ENCODE measurements at places on chromosomes 7 and 10.

DNA sequence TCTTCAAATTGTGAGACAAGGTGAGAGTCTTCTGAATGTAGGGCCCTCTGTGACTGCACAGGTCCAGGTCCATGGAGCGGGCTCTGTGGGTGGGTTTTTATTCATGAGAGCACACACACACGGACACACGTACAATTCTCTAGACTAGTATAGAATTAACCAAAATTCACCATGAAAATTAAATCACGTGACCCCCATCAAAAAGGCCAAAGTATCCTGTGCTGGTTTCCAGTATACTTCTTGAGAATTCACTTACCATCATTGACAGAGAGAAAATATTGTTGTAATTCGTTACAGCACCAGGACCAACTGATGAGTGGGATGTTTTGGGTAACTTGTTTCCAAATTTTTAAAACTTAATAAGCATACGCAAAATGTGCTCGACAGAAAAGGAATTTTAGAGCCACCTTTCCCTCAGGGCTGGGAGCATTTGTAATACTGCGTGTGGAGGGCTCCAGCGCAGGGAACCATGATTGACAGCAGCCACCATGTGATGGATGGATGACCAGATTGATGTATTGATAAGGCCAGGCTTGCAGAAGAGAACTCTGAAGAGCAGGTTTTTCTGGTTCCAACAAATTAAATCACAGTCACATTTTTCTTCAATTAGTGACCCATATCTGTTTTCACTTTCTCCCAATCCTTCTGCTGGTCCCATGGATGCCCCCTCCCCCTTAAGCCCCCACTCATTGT lies 14.9 kb upstream of the DNTT start:
- no peak for DNase-seq

DNA sequence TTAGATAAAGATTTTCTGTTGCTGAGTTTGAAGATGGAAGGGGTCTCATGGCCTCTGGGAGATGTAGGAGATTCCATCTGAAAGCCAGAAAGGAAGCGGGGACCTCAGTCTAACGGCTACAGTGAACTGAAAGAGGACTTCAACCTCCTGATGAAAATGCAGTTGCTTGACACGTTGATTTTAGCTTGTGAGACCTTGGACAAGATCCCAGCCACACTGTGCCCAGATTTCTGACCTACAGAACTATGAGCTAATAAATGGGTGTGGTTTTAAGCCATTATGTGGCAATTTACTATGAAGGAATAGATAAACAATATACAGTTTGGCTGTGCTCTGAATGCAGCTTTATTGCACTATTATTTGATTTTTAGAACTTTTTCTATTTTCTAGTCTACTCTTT lies 342.3 kb upstream of the SEMA3D start:
- peak; percentile 78 for DNase-seq

DNA sequence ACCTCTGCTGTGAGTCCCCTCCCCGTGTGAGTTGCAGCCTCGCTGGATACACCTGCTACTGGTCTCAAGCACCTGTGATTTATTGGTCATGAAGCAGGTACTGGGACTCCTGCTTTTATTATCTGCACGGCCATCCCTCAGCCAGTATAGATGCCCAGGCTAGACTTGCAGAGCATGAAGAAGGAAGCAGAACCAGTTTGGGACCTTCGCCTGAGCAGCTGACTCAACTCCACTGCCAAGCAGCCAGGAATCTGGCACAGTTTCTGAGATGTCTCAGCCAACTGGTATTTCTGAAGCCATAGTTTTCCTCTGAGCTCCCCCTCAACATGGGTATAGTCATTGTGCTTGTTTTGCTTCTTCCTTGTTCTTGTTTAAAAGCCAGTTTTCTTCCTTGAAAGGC lies 28.0 kb upstream of the SLC39A12 start:
- DNase-seq, result peak; percentile 70

DNA sequence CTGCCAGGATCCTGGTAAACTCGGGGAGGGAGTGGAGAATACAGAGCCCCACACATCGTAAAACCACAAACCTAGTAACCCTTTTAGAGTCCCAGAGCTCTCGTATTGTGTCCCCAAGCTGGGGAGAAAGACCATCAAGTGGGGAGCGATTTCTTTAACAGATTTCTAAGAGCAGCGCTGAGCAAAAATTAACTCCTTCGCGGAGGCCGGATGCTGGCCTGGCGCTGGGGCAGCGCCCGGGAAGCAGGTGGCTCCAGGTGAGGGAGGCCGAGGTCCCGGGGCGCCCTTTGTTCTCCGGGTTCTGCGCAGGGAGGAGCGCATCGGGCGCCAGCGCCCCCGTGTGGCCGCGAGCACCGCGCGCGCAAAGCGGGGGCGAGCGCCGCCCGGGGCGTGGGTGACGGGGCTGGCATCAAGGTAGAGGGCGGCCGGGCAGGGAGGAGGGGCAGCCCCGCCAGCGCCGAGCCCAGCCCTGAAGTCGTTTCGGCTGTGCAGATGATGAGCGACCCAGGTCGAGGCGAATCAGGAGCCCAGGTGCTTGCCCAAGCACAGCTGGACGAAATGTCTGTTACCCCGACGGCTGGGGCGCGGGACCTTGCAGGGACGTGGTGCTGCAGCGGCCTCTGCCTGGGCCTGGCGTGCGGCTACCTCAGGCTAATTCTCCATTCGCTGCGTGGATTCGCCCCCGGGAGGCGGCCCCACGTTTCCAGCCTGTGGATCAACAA lies 10.4 kb upstream of the FGFR2 start:
- no peak for DNase-seq

- DNase-seq, result no peak
Observed at GRCh38 chr7:84474436-84474835, 279.8 kb upstream of the SEMA3A start.

DNA sequence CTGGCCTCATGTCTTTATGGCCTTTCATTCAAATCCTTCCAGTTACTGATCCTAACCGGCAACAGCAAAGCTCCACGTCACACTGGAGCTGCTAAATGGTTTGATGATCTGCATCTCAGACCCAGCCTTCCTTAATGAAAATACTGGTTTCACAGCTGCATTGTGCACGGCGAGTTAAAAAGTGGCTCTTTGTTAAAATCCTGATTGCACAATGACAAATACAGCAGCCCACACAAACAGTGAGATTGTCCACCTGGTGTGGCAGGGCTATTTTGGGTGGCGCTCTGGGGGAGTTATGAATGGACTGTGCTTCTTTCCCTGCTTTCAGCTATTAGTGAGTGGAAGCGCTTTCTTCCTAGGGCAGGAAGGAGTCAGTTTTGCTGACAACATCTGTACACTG lies 63.4 kb upstream of the C1QL3 start:
- no peak for DNase-seq

DNA sequence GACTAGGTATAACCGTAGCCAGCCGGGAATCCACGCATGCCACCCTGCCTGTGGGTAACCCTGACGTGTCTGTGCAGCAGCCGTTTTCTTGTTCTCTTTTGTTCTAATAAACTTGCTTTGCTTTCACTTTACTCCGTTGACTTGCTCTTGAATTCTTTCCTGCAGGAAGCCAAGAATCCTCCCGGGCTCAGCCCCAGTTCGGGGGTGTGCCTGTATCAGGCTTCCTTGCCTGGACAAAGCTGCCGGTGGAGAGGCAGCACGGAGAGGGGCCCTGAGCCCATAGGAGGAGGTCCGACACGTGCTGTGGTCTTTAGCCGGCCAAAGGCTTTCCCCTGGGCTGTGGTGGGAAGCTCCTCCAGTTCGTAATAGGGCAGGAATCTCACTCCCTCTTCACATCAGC lies 256.5 kb upstream of the PPP2R2D start:
- no peak for DNase-seq

DNA sequence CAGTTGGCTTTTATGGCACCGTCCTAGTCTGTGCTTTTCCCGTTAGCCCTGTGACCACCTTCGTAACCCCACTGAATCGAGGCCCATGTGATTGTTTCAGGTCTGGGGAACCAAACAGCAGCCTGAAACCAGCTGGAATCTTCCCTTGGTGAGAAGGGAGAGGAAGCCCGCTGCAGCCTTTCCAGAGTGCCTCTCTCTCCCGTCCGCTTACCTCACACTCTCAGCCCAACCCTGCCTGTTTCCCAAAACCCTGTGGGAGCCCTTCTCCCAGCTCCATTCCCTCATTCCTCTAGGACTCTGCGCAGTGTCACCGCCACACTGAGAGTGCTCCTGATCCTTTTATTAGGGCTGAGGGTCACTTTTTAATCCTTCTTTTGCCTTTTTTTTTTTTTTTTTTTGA lies 139.6 kb downstream of the WDR37 start:
- DNase-seq, result no peak

GRCh38 chr7:121582258-121582657 lies 186.2 kb upstream of the FAM3C start:
- DNase-seq, result no peak

- no peak for DNase-seq
Observed at GRCh38 chr7:112572669-112573301, 92.0 kb downstream of the LSMEM1 start.

- DNase-seq, result no peak
Observed at GRCh38 chr10:116080553-116080952, 192.5 kb downstream of the GFRA1 start.

DNA sequence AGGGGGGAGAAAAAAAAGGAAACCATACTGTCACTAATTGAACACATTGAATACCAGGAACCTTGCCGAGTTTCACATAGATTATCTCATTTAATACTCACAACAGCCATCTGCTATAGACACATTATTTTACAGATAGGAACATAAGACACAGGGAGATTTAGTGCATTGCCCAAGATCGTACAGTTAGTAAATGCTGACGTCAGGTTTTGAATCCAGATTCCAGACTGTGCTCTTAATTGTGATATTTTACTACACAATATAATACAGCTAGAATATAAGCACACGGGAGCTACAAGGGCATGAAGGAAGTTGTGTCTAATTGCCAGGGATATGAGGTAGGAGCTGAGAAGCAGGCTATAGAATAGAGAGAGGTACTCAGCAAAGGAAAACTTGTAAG lies 93.9 kb upstream of the MINDY3 start:
- DNase-seq, result no peak

DNA sequence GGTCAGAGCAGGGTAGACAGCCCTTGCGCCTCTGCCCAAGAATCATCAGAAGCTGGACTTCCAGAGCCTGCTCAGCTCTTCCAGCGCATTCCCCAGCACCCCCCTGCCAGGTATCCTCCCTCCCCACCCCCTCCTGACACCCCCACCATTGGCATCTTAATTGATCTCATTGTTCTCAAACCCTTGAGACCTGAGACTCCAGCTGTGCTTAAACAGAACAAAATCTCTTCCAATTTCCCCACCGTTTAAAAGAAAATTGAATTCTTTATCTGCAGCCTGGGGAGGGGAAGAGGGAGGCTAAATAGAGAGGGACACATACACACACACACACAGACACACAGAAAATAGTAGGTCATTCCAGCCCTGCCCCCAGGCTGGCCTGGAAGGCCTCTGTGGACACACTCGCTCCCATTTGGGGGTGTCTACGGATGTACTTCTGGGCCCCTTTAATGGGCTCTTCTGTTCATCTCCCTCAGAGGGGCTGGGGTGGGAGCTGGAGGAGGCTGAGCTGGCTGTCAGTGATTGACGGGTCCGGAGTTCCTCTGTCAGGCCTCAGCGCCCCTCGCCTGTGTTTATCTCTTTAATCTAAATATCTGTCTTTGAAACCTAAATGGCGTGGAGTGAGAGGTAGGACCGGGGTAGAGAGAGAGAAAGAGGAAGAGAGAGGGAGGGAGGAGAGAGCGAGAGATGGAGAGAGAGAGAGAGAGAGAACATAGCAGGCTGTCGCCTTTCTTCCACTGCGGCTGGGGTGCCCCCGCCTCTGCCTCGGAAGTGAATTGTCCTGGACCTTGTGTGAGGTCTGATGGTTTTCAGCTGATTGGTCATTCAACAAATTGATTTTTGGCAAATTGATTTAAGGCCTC lies 61.7 kb downstream of the C10orf105 start:
- no peak for DNase-seq

- DNase-seq, result no peak
Observed at GRCh38 chr7:151226560-151226874, 488 bp downstream of the ABCF2 start.

DNA sequence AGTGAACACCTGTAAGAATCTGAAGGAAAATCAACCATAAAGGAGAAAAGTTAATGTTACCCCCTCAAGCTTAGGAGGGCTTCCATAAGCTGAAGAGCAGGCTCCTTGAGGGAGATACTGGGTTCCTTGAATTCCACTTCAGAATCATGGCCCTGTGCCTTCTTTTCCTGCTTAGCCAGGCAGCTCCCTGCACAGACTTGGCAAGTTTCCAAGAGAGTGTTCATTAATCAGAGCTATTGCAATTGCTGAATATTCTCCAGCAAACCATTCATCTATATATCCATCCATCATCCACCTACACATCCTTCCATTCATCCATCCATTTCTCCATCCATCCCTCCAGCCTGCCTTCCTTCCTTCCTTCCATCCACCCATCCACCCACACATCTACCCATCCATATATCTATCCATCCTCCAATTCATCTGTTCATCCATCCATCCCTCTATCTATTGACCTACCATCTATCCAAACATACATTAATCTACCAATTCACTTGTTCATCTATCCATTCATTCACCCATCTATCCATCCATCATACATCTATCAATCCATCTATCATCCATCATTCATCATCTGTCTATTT lies 574.4 kb downstream of the PTPRN2 start:
- DNase-seq, result no peak

All from fibroblast of the conjunctiva (primary cell).